ENCODE measurements at places on chromosomes 2 and 18. TPM values are rescaled to one million over a fixed set of nuclear protein-coding genes. Genes with fewer than 3 reads are reported as not detected.

The FBXO15 gene
- 2.0 TPM for total RNA-seq

- no peak for DNase-seq
Observed at GRCh38 chr2:133432778-133433177, 135.5 kb downstream of the NCKAP5 start.

DNA sequence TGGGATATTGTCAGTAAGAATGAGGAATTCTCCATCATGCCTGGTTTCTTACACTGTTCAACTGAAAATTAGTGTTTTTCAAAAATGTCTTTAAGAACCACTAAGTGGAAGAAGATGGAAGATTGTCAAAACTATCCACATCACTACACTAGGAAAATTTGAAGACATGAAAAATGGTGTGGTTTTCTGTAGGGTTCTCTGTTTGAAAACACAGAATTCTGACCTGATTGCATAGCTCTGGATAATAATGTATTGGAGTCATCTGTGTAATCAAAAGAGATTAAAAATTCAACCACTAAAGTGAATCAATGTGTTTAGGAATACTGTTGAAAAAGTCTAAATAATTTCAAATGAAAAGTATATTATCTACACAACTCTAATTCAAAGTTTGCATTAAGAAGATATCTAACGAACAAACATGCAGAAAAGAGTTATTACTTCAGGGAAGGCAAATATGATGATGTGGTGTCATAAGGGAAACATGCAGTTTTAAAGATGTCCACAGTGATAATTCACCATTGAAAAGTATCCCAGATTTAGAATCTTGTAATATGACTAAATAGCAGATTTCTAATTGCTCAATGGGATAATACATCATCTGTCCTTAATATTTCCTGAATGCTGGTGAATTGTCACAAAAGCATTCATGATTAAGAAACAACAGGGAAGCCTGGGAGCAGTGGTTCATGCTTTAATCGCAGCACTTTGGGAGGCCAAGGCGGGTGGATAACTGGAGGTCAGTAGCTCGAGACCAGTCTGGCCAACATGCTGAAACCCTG lies 116.9 kb downstream of the ERBB4 start:
- no peak for DNase-seq

- no peak for DNase-seq
Observed at GRCh38 chr2:191860760-191861466, 14.0 kb upstream of the CAVIN2 start.

DNA sequence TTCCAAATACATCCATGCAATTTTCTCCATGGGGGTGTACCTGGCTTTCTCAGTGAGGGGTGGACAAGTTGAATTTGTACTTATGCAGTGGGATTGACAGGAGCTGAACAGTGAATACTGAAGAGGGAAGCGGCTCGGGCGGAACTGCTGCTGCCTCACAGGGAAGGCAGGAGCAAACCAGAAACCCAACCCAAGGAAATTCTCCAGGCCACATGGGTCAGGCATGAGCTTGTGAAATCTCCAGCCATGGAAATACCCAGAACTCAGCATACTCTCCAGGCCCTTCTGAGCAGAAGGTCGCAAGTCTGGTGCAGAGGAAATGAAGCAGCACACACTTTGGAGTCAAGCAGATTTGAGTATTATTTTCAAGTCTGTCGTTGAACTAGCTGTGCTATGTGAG lies 26.5 kb upstream of the INO80C start:
- no peak for DNase-seq

- no peak for DNase-seq
Observed at GRCh38 chr18:69064063-69064462, 266.2 kb downstream of the CCDC102B start.

All from T-cell (primary cell).